ENCODE measurements at places on chromosomes 11 and 22.

DNA sequence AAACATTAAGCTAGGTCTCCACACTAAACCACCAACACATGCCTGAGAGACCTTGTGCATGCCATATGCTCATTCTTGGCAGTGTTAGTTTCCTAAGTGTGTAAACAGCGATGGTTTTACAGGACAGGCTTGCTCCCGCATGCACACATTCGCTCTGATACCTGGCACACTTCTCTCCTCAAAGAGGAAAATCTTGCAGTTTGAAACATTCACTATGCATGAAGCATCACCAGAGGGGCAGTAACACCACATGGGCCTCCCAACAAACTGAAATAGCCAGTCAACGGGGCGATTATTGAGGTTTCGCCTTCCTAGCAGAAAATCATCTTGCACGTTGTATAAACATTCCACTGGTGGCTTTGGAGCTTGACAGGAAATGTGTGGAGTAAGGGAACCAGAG lies 52.6 kb downstream of the ABTB2 start:
- no peak for DNase-seq

- DNase-seq, result no peak
Measured at GRCh38 chr11:77111277-77111676, 8.6 kb downstream of the OMP start.

- no peak for DNase-seq
Measured at GRCh38 chr11:122751292-122752070, 86.8 kb upstream of the CRTAM start.

DNA sequence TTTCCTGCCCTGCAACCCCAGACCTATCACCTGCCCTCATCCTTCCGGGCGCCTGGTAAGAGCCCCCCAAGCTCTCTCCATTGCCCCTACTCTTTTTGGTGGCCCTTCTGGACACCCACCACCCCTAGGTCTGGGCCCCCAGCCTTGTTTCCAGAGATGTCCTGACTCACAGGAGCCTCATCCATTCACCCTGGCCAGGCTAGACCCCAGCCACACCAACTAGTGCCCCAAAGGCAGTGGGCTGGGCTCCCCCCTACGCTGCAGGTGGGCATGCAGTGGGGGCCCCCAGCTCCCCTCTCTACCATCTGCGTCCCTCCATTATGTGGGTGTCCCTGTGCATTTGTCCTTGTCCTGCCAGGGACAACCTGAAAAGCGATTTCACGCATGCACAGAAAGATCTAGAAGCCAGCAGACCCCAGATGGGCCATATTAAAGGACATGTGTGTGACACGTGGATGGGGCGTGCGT lies 1.4 kb downstream of the MRGPRF start:
- DNase-seq, result no peak

DNA sequence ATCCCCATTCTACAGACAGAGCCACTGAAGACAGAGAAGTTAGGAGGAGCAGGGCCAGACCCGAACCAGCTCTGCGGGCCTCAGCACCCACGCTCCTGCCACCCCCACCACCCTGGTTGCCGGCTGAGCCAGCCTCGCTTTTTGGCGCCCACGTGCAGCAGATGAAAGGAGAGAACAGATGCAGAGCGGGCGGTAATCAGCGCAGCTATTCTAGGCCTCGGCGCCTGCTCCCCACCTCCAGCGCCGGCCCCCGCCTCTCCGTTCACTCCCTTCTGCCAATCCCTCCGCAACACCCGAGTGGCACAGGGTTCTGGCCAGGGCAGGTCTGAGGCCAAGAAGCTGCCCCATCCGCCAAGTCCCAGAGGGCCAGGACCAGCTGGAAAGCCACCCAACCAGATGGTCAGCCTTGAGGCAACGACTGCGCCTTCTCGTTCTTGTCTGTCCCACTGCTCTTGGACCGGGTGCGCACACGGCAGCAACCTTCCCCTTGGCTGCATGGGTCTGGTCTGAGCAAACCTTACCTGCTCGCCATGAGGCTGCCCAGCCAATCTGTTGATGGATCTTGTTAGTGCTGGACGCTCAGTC lies 16.8 kb downstream of the DNAL4 start:
- no peak for DNase-seq

- DNase-seq, result no peak
Measured at GRCh38 chr11:26947379-26947844, 46.5 kb upstream of the FIBIN start.

GRCh38 chr11:925158-925495 lies 543 bp upstream of the AP2A2 start:
- no peak for DNase-seq

- peak; percentile 75 for DNase-seq
Measured at GRCh38 chr22:19524170-19525115, at the start of gene CLDN5. CLDN5 (minus strand) TSS chr22:19524410; CDS start chr22:19524255, 155 bp downstream.

DNA sequence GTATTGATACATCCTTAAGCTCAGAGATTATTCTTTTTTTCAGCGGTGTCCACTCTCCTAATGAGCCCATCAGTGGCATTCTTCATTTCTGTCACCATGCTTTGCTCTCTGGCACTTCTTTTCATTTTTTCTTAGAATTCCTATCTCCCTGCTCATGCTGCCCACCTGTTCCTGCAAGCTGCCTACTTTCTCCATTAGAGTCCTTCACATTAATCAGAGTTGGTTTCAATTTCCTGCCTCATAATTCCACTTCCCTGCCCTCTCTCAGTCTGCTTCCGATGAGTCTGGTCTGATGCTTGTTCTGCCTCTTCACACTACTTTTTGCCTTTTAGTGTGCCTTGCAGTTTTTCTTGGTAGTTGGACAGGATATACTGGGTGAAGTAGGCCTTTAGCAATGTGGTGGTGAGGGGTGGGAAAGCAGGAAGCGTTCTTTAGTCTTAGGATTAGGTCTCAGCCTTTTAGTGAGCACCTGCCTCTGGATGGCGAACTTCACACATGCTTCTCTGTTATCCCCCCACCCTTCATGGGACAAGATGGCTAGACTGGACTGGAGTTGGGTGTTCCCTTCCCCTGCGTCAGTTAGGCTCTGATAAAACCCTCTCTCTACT lies 53.6 kb downstream of the CECR2 start:
- no peak for DNase-seq

- DNase-seq, result no peak
Measured at GRCh38 chr11:75320046-75320618, 31.3 kb downstream of the ARRB1 start.

DNA sequence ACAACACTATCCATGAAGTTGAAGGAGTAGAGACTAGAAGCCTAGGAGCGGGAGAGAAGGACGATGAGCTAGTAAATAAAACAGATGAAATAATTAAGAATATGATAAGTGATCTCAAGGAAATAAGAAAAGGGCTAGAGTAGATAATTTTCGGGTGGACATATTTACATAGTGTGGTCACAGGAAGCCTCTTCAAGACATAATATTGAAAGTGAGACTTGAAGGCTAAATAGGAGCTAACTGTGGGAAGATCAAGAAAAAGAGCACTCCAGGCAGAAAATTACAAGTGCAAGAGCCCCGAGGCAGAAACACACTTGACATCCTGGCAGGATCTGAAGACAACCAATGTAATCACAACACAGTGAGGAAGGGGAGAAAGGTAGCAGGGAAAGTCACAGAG lies 11.9 kb upstream of the PPFIBP2 start:
- no peak for DNase-seq

GRCh38 chr11:79400717-79401330 lies 40.0 kb downstream of the TENM4 start:
- no peak for DNase-seq

DNA sequence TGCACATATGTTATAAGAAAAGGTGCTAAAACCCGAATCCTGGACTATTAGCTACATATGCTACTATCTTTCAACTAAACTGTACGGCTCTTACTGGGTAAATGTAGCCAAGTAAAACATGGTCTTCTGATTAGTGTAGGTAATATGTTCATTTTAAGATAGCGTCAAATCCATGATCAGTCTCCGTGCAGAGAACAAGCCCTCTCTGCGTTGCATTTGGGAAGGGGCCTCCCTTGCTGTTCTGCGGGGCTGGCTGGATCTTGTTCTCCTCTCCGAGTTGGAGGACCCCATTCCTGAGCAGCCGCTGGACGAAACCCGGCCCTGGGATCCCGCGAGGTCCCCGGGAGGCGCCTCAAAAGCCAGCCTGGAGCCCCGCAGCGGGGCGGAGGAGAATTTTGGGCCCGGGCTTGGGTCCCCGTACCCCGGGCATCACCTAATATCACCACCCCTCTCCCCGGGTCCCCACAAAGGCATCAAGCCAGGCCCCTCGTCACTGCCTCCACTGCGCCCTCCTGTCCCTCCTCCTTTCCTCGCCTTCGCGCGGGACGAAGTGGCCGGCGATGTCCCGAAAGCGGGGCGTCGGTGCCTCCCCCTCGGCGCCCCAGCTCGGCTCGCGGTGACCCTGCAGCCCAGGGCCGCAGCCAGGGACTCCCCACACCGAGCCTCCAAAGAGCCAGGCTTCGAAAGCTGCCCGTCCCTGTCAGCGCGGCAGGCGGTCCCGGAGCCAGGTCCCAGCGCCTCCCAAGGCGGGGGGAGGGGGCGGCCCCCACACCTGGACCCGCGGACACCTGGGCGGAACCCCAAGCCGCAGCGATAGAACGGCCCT lies 54.5 kb upstream of the FBXO3 start:
- no peak for DNase-seq

GRCh38 chr11:3106736-3107524 lies 49.7 kb upstream of the CARS1 start:
- DNase-seq, result no peak

- no peak for DNase-seq
Measured at GRCh38 chr11:109808569-109808968, 284.6 kb upstream of the ZC3H12C start.

- DNase-seq, result no peak
Measured at GRCh38 chr11:115220423-115220822, 283.8 kb downstream of the CADM1 start.

GRCh38 chr11:111639226-111639925 lies 37.1 kb downstream of the SIK2 start:
- no peak for DNase-seq

DNA sequence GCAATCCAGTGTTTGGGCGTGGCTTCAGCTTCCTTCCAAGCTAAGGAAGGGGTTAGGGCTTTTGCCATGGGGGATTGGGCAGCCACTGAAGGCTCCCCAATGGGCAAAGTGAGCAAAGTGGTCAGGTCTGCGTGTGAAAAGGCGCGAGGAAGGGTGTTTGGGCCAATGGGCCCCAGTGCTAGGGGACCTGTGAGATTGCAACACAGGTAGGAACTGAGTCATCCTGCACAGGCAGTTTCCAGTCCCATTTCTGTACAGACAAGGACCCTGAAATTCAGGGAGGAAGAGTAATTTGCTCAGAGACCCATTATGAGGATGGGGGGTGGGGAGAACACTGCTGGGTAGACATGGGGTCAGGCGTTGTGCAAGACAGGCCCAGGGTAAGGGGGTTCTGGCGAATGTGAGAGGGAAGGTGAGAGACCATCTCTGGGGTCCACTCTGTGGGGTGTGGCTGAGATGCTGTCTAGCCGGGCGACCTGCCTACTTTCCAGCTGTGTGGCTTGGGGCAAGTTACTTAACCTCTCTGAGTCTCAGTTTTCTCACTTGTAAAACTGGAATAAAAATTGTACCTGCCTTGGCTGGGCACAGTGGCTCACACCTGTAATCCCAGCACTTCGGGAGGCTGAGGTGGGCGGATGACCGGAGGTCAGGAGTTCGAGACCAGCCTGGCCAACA lies 7.3 kb downstream of the CCDC88B start:
- no peak for DNase-seq

DNA sequence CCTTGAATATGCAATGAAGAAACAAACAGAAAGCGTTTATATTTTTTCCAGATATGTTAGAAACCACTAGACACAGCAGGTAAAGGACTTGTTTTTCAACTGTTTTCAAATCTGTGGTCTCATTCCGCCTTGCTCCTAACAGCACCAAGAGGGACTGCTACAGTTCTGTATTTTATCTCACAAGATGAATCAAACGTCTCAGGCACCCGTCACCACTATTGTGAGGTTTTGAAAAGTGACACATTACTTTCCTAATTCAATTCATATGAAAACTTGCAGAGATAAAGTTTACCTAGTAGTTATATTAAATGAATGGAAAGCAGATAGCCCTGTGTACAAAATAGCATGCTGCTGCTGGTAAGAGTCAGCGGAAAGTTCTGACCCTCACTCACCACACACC lies 386.3 kb downstream of the ETS1 start:
- no peak for DNase-seq

DNA sequence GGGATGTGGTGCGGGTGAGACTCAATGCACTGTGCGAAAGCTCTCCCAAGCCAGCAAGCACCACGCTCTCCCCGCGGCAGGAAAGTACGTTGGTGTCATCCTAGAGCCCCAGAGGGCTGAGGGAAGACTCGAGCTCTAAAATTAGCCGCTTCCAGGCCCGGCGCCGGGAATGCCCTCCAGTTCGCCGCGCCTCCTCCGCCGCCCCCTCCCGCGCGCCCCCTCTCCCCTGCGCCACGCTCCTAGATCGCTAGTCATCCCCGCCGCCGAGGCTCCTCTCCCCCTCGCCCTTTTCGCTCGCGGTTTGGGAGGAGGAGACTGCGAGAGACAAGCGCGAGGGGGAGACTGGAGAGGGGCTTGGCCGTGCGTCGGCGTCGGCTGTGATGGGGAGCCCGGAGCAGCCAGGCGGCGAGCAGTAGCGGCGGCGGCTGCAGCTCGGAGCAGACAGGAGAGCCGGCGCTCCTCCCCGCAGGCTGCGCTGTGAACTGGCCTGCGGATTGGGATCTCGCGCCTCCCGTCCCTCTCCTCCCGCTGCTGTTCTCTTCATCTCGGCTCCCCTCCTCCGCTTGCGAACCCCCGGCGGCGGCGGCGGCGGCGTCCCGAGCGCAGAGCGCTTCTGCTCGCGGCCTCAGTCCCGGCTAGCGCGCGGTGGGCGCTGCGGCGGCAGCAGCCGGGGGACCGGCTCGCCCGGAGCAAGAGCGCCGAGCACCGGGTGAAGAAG lies at the start of gene FAT3:
TSS of gene FAT3 (plus strand) at position 412 of the 718 bp plus-strand sequence. CDS start 127,295 bp downstream, outside the sequence.
- DNase-seq, result no peak

DNA sequence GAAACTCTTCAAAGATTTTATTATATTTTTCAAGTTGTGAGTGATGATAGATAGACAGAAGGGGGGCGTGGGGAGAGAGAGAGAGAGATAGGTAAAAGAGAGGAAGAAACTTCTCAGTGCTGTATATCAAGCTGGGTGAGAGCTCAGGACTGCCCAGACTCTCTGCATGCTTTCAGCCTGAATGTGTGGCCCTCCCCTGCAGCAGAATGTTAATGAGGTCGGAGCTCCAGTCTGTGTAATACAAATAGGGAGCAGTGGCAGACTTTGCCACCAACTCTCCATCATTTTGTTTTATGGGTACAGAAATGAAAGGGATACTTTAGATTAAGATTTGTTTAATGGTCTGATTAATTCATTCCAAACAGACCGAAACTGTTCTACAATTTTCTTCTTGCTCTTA lies 752.8 kb downstream of the OPCML start:
- DNase-seq, result no peak

DNA sequence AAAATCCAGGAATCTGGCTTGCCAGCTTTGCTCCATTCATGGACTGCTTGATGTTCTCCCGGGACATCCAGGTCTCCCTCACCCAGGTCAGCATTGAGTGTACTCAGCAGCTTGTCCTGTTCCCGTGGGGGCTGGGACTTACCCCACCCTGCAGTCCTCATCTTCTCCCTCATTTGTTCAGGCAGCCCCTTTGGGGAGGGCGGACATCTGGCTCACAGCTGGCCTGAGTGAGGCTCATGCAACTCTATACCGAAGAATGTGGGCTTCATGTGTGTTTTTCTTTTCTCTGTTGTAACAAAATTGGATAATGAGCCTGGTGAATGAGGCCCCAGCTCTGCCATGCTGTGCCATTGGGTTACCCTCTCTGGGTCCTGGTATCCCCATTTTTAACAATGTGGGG lies 227.7 kb upstream of the TENM4 start:
- no peak for DNase-seq

GRCh38 chr11:98625526-98625925 lies 395.2 kb upstream of the CNTN5 start:
- no peak for DNase-seq
